ENCODE measurements at places on chromosomes 11 and 22.
A peak's percentile ranks its signal among the peaks of the same experiment; 100 is the strongest.

- peak; percentile 61 for DNase-seq
These were observed 948.2 kb downstream of the NTM start for GRCh38 chr11:132318421-132319157.

DNA sequence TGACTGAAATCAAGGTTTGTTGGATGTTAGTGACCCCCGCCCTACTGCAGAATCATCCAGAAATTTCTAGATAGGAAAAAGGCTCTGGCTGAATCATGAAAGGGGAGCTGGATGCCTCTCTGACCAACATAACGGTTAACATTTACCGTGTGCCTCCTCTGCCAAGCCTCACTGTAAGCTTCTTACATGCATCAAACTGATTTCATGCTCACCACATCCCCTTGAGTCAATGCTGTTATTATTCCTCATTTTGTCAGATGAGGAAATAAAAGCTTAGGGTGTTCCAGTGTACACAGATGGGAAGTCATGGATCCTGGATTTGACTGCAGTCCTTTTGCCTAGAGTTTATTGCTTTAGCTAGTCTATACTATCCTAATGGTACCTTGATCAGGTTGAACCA, 5.9 kb upstream of the HMOX1 start:
- peak; percentile 83 for DNase-seq

- no peak for DNase-seq
These were observed 8.0 kb downstream of the RBM14 start for GRCh38 chr11:66624450-66624849.

DNA sequence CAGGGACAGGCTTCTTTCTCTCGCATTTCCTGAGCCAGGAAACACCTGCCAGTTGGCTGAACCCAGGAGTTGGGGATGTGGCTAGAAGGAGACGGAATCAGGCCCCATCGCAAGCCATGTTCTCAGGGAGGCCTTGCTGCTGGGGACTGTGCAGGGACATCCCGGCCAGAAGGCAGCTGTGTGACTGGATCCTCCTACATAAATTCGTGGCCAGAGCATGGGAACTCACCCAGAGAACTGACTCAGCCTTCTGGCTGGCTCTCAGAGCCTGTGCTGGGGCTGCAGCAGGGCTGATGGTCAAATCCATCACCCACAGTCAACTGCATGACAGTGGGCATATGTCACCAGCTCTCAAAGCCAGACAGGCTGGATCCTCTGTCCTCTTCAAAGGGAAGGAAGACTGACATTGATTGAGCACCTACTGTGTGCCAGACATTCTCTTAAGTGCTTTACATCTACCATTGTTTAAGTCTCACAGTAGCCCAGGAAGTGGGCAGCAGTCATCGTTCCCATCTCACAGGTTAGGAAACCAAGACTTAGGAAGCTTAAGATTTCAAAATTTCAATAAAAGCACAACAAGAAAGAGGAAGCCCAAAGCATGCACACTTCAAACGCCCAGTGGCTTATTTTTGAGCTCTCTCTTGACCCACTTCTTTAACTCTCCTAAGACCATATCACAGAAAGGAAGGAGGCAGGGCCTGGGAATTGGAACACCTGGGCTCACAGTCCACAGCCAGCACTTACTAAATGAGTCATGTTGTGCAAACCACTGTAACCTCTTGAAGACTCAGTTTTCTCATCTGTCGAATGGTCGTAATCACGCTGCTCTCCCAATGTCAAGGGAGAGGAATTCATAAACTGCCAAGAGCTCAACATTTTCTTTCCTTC, 30.9 kb upstream of the CACNG2 start:
- peak; percentile 58 for DNase-seq

DNA sequence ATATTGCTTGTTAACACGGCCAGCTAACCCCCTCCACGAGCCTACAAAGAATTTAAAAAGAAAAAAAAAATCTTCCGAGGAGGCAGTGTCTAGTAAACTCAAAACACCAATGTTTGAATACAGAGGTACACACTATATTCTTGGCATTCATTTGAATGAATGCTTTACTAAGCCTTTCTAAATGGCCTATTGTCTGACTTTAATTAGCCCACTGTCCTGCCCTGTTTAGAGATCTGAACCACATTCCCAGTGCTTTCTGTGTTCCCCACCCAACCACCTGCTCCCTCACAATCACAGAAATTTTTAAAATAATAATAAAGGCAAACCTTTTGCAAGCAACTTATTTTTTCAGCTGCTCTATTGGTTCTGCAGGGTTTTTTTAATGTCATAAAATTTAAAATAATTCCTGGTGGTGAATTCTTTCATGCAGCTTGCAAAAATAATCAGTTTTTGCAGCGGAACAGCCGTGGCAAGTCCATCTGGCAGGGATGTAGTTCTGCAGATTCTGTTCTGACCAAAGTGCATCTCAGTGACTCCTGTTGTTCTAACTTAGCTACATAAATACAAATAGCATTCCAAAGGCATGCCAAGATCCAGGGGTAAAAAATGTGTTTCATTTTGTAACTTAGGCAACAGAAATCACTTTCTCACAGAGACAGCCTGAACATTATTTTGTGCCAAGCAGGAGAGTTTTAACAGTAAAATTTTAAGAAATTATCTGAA, 23.8 kb downstream of the POU2AF2 start:
- DNase-seq, result peak; percentile 6

- no peak for DNase-seq
These were observed 61.5 kb upstream of the EED start for GRCh38 chr11:86182976-86183584.

DNA sequence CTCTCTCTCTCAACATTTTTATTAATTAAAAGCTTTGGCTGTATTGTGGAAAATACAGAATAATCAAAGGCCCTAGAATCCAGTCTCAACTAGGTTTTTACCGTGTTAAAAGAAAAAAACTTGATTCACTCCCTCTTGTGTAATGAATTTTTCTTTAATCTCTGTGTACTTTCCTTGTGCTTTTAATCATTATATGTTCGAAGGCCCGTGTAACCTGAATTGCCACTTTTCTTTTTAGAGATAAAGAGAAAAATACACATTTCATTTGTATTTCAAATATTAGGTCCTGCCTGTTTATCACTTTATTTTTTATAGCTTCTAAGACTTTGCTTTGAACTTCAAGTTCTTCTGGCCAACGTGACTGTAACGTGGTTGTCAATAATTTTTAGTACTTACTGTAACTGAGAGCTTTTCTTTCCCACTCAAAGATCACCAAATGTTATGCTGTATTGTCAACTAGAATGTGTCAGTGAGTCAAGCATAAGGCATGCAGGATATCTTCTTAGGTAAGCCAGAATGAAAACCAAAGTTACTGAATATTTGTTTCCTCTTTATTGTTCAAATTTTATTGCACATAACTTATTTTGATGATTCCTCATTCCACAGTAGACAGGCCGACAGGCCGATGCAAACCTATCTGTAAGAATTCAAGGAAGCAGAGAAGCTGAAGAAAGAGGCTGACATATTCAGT, 23.3 kb upstream of the FAR1 start:
- DNase-seq, result no peak

DNA sequence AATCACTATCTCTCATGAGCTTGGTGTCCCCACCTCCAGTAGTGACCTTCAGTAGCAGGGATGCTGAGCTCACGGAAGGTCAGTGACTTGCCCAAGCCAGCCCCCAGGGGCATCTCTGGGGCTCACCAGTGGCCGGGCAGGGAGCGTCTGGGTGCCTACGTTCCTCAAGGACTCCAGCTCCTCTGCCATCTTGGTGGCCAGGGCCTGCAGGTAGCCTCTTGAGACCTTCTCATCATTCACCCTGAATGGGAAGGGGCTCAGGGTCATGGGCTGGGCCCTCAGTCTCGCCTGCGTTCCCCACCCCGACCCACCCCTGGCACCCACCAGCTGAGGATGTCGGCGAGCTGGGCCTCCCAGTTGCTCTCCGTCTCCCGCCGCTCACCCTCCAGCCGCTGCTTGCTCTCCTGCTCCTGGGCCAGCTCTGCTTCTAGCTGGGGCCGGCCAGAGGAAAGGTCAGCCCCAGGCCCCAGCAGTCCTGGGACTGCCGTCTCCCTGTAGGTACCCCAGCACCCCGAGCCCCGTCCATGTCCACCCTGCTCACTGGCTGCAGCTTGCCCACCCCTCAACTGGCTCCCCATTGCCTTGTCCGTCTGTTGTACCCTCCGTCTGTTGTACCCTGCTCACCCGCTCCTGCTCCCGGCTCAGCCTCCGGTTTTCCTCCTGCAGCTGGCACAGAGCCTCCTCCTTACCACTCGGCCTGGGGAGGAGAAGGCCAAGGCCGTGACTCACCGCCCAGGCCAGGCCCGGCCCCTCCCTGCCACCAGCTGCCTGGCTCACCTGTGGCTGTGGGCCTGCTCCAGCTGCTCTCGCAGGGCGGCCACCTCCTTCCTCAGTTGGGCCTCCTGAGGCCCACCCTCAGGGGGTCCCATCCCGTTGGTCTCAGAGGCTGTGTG, 9.5 kb downstream of the CDC42BPG start:
- DNase-seq, result peak; percentile 15

DNA sequence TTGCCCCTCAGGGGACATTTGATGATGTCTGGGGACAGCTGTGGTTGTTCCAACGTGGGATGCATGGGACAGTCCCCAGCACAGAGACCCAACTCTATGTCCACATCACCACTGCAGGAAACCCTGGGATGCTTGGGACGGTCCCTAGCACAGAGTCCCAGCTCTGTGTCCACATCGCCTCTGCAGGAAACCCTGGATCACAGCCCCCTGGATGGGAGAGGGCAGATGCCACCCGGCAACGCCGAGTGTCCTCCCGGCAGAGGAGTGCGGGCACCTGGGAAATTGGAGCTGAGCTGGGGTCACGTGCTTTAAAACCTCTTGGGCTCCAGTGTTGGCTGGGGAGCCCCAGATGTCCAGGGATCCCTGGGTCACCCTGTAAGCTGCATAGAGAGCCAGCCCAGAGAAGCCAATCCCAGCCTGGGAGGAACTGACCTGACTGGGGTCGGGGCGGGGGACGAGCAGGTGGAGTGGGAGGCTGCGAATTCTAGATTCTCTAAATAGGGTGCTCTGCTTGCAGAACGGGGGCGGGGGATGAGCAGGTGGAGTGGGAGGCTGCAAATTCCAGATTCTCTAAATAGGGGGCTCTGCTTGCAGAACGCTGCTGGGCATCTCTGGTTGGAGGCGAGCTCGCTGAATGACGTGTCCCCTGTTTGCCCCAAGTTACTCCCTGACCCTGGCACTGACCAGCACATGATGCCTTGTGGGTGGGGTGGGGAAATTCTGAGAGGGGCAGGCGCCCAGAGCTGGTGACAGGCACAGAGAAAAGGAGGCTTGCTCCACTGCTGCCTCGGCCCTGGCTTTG, 1197.8 kb downstream of the BRD1 start:
- DNase-seq, result no peak

GRCh38 chr11:9754010-9754471, 90.2 kb downstream of the SWAP70 start:
- peak; percentile 46 for DNase-seq

DNA sequence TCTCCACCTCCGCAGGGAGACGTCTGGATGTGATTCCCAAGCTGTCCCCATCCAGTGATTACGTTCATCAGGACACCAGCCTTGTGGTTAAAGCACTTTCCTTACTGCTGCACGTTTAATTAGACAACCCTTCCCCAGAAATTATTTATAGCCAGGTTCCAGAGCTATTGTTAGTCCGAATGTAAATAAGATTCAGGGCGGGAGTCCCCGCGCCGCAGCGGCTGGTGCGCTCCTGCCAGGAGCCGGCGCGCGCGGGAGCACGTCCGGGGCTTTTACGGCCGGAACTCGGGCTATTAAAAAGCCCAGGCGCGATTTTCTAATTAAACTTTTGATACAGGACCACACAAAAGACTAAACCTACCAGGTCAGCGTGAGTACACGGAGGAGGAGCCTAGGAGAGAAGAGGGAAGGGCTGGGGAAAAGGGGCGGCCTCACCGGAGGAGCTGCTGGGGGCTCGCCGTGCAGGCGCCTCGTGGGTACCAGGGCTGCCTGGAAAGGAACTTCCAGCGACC, 538.3 kb downstream of the OPCML start:
- no peak for DNase-seq

GRCh38 chr11:22193348-22194051, 615 bp downstream of the ANO5 start:
- no peak for DNase-seq

GRCh38 chr11:131692961-131693360, 322.5 kb downstream of the NTM start:
- no peak for DNase-seq

GRCh38 chr11:46522682-46523281, 71.0 kb downstream of the AMBRA1 start:
- no peak for DNase-seq

DNA sequence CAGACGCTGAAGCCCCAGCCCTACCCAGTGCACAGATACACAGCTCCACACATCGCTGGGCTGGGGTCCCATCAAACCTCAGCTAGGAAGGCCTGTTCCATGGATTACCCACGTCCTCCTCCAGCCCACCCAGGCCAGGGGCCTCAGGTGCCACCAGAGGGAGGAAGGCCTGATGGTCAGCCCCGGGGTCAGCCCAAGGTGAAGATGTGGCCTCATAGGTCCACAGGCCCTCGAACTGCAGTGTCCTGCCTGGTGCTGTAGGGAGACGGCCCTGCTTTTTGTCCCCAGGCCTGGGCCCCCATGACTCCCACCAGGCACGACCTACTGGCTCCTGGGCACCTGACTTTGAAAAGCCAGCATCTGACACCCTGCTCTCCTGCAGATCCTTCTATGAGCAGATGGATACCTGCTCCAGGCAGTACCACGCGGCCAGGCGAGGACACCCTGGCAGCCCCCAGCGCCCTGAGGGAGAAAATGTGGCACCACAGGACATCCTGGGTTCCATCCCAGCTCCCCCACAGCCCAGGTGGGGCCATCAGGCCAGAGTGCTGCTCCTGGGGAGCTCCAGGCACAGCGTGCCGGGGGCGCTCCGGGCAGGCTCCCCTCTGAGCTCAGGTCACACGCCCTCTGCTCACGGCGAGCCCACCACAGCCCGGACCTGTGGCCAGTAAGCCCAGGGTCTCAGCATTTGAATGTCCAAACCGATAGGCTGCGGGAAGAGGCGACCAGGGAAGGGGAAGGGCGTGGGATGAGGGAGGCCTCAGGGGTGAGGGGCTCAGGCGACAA, 15.8 kb upstream of the MOB2 start:
- DNase-seq, result no peak

DNA sequence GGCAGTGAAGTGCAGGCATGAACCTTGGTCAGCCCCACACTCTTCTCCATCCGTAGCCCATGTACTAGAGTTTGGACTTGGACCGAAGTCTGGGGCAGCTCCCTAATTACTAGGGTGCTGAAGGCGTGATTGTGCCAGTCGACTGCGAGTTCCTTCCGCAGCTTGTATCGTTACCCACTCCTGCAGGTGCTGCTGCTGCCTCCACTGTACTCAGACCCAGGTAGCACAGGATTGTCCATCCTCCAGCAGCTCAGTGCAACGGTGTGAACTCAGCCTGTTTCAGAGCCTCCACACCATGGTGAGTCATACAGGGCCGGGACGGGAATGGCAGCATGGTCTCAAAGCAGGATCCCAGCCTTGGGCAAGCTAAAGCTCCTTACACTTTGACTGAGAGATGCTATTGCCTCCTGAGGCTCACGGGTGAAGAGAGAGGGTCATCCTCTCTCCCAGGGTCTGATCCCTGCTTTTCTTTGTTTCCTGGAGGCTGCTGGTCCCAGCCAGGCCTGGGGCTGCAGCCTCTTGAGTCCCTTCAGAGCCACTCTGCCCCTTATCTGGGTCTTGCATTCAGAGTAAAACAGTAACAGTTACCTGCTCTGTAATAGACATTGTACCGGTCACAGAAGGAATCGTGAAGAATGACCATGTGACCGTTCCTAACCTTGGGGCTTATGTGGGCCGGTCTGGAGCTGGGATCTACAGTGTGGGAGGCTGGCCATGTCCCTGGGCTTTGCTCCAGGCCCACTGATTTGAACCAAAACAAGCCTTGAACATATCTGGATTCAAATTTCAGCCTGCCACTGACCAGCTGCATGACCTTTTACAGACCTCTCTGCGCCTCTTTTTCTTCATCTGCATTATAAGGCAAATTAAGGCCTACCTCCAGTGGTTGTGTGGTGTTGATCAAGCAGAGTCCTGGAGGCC, 1.7 kb downstream of the TKFC start:
- no peak for DNase-seq
